ENCODE measurements at places on chromosomes 1 and 21.

DNA sequence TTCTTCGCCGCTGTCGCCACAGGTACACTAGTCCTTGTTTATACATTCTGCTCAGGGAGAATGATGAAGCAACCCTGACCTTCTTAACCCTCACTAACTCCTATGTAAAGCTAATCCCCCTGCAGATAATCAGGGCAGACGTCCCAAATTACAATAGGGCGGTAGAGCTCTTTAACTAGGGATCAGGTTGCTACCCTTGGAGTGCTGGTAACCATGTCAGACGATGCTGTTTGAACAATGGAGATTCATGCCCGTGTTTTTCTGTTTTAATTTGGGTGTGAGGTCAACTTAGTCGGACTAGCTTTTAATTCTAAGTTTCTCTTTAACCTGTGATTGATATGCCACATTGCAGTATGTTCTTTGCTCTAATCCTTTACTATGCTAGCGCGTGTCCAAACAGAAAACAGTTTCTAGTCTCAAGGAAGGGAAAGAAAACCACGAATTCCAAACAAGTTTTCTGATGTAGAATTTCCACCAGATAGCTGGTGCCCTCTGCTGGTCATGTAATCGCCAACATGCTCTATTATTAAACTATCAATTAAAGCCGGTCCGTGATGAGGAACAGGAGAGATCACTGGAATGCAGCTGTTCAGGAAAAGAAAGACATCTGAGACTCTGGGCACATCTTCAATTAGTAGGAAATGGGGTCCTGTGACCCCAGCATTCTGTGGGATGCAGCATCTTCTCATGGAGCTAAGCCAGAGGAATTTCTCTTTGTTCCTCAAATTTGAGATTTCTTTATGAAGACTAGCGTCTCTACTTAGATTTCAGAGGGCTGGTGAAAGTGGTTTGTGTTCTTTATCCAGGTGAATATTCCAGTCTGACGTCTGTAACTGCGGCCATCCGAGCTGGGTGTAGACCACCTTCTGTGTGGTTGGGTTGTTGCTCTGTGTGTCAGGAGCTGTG lies 18.3 kb upstream of the VAMP3 start:
- peak; percentile 51 for DNase-seq

GRCh38 chr1:226602186-226603021 lies 53.8 kb downstream of the STUM start:
- no peak for DNase-seq

GRCh38 chr1:157734321-157734720 lies 33.8 kb upstream of the FCRL3 start:
- no peak for DNase-seq

DNA sequence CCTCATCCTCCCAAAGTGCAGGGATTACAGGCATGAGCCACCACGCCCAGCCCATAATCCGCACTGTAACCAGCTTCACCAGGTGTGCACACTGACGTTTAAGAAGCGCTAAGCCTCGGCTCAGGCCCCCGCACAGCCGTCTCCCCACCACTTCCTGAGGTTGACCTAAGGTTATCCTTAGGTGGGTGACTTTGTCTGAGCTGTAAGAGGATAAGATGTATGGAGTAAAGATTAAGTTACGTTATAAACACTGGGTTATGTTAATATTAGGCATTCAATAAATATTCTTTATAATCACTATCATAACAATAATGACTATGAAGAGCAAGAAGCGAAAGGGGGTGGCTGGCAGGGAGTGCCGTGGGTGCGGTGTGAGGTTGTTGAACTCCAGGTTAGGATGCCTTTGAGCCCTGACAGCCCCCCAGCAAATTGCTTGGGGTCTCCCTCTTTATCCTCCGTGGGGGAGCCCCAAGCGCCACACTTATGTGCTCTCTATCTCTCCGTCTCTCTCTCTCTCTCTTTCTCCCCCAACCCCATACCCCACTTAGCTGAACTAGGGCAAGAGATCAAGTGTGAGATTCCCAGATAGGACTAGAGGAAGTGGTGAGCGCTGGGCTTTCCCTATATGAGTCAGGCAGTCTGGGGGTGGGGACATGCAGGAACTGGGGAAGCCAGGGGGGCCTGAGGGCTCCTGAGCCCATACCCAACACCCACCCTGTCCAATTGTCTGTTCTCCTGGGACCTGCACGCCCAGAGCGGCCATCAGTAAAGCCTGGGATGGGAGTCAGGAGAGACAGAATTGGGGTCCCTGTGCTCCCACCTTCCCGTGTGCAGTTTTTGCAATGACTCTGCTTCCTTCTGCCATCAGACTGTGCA lies 7.6 kb downstream of the EFHD2 start:
- peak; percentile 43 for DNase-seq

DNA sequence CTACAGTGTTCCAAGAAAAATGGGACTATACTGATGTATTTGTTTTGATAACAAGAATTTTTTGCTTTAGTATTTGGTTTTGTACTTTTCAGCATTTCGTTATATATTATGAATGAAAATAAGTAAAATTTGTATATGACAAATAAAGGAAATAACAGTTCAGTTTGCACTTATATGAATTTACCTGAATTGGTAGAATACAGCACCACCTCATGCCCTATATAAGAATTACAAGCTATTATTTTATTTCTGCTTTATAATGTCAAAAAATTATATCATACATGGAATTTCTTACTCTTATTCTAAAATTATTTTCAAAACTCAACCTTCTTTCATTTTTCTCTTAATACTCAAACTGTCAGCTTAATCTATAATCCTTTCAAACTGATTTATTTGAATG lies 14.6 kb downstream of the EFCAB7 start:
- DNase-seq = no peak

DNA sequence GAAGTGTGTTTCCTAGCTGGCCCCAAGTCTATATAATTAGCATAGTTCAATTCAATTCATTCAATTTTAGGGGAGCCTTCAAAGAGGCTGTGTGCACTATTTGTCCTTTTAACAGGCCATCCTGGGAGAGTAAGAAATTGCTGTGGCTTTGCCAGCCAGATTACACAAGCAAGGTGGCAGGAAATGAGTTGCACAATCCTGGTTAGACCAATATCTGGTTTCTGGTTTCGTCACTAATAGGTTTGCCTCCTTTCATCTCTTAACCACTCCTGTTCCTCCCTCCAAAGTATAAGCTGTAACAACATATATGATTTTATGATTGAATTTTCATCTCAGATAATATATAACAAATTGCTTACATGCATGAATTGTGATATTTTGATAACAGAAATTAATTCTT lies 84.1 kb upstream of the NEGR1 start:
- no peak for DNase-seq

- no peak for DNase-seq
Observed at GRCh38 chr1:154501423-154502065, 475 bp upstream of the TDRD10 start.

- DNase-seq = no peak
Observed at GRCh38 chr1:52738893-52739292, 12.6 kb downstream of the ZYG11B start.

All from activated CD4-positive, alpha-beta T cell treated with anti-CD3 and anti-CD28 coated beads, Interleukin-2, amount 10 ng/mL, durations not matched to agents 7 days and 5 days (primary cell).